ENCODE measurements at places on chromosomes 3 and 15.

- no peak for DNase-seq
These were observed 150.4 kb upstream of the BFSP2 start for GRCh38 chr3:133249490-133249889.

GRCh38 chr3:119357190-119357589 lies 63.0 kb downstream of the ARHGAP31 start:
- DNase-seq: peak; percentile 24

DNA sequence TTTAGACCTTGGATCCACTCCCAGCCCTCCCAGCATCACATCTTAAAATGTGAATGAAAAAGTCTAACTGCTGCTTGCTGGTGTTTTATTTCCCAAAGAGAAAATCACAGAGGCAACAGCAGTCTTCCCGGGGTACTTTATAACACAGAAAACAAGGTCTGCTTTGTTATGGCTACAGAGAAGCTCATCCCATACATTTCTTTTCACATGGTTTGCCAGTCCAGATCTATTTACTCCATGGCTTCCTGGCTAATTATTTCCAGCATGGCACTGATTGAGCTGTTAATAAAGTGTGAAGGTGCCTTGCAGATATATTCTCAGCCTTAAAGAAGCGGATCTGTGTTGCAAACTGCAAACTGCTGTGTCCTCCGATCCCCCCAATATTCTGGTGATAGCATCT lies 466.1 kb upstream of the CFAP20DC start:
- no peak for DNase-seq

DNA sequence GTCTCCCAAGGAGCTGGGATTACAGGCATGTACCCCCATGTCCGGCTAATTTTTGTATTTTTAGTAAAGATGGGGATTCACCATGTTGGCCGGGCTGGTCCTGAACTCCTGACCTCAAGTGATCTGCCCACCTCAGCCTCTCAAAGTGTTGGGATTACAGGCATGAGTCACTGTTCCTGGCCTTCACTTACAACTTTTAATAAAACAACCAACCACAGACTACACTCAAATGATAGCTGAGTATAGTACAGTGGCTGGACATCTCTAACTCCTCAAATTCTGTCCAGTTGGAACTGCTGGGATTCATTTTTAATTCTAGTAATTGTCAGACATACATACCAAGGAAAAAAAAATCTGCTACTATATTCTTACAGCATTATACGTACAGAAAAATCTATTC lies 71.0 kb downstream of the PBRM1 start:
- no peak for DNase-seq

DNA sequence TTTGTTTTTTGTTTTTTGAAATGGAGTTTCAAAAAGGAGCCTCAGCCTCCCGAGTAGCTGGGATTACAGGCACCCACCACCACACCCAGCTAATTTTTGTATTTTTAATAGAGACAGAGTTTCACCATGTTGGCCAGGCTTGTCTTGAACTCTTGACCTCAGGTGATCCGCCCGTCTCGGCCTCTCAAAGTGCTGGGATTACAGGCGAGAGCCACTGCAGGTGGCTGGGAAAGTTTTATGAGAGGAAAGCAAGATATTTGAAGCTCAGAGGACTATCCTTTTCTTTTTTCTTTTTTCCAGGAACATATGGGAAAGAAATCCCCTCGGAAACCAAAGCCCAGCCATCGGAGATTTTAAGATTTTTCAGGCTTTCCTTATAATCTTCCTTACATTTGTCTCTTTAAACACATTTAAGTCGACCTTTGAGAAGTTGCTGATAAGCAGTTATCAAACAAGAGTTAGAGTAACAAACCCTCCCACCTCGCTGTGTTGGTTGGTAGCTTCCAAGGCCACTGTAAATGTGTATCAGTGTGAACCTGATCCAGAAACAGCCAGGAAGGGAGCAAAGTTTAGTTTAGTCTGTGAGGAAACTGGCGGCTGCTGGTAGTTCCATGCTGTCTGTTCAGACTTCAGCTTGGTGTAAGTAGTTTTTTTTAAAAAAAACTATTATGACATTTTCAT lies 34.5 kb upstream of the MAP3K13 start:
- no peak for DNase-seq

- no peak for DNase-seq
These were observed 342.1 kb downstream of the OCA2 start for GRCh38 chr15:27757052-27757451.

DNA sequence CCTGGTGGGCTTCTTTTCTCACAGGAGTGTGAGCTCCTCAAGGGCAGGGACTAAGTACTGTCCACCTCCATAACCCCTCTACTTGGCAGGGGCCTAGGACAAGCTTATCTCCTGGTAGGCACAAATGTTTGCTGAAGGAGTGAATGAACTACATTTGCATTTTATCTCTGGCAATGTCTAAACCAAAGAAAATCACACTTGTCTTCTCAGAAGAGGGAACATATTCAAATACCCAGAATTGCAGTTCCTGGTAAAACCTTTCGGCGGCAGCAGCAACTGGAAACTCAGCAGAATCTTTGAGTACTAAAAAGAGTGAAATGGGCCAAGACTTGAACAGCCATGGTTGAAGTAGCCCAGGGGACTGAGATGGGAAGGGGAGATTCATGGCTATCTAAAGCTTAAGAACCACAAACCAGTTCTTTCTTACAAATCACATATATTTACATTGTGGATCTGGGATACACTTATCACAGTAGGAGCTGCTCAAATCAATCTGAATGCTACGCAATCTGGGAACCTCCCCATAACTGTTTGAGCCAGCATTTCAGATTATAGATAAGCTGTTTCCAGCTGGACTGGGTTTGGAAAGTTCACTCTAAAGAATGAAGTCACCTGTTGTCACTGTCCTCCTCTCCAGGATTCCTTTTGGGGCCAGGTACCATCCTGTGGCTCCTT lies 18.7 kb upstream of the PTPN9 start:
- peak; percentile 36 for DNase-seq

- DNase-seq: no peak
These were observed 156.7 kb downstream of the SUCLG2 start for GRCh38 chr3:67497746-67498145.

DNA sequence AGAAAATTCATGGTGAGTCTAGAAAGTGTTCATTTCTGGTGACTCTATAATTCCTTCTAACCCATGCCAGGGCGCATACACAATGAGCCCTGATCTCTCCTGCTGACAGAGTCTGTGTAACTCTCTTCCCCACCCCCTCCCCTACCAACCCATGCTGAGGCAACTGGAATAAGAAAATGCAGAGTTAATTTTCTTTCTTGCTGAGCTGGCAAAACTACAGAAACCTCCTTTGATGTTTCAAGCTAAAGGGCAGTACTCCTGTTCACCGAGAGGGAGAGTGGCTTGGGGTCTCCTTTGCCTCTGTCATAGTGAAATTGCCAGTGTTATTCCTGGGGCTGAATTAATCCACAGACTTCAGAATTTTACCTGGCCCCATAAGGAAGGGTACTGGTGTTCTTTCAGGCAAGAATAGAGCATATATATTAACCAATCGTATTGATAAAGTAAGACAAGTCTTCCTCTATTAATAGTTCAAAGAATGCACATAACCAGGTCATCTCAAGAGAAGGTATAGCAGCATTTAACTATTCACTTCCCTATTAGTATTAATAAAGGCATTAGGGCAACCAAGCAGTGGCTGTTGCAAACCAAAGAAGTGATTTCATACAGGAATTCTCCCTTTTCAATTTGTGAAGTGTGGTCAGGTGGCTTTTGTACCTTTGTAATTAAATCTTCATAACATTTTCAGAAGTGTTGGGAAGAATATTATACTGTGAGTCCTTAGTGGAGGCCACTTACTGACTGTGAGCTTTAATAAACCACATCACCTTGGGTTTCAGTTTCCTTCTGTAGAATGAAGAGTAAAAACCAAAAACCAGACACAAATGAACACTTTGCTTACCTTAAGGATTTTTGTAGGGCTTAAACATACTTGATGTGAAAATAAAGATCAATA lies 4.1 kb downstream of the GAP43 start:
- DNase-seq: no peak

DNA sequence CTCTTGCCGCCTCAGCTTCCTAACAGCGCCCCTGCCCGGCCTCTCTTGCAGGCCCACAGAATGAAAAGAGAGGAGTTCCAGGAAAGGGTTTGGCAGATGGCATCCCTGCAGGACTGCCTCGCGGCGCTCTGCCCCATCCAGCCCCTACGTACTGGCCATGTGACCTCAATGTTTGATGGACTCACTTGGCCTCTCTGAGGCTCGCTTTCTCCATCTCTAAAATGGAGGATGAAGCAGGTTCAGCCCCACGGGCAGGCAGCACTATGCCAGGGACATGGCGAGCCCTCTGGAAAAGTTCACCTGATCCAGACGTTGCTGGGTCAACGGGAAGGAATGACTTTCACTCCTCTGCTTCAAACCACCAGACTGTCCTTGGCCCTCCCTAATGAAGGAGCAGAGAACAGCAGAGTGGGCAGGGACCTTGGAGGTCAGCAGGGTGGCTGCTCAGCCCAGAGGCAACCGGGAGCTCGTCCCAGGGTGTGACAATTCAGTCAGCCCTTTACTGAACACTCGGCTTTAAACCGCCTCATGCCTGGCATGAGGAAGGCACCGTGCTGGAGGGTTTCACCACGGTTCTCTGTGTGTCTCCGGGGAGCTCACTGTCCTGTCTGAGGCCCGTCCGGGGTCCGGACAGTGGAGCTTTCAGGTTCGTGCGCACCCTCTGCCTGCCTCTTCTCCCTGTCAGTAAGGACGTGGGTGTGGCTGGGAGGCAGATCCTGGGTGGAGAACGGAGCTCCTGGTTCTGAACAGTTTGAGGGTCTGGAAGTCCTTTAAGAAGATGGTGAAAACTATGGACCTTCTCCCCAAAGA lies 101.3 kb downstream of the LINGO1 start:
- no peak for DNase-seq

- DNase-seq: peak; percentile 26
These were observed 19.0 kb upstream of the CCR2 start for GRCh38 chr3:46334741-46335478.

GRCh38 chr15:83112233-83112955 lies 4.9 kb downstream of the TM6SF1 start:
- peak; percentile 84 for DNase-seq

DNA sequence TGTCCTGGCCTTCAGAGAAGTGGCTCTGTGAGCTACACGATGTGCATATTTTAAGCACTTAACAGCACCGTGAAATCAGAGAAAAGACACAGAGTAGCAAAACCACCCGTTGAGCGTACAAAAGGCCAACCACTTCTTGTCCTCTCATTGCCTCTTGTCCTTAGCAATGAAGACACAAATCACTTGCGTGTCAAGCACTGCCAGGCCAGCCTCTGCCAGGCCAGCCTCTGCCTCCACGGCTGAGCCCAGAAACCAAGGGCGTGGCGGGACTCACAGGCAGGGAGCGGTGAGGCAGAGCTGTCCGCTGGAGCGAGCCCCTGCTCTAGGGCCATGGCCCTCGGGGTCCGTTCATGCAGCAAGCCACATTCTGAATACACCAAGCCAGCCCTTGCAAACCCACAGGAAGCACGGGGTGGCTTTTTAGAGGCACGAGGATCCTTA lies 4.0 kb downstream of the MUC4 start:
- no peak for DNase-seq

- DNase-seq: peak; percentile 73
These were observed 13.0 kb downstream of the ZBED2 start for GRCh38 chr3:111582120-111582474.

DNA sequence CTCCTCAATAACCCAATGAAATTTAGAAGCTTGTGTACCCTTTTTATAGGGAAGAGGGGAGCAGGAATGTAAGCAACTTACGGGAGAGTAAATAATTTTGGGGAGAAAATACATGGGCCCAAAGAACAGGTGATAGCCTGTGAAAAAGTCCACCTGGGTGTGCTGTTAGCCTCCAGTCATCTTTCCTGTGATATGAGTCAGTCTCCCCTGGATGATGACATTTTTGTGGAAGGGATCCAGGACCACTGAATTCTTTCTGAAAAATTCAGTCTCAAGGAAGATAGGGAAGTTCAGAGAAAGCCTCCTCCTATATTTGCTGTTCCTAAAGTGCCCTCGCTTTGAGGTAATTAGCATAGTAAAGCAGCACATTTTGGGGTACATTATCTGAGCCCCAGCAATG lies 149.8 kb downstream of the SQOR start:
- no peak for DNase-seq

DNA sequence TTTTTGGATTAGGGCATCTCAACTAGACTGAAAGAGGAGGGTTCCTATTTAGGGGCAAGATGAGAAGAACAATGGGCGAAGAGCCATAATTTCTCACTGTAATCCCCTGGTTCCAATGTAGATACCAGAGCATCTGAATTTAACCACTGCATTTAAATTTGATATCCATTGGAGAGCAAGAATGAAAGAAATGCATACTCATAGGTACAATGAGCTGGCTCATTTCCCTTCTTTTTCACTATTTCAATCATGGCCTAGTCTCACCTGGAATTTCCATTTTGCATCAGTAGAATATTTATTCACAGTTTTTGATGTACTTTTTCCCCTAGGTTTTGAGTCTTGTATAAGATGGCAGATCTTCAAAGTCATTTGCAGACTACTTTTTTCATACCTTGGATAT lies 13.8 kb downstream of the EPHB1 start:
- DNase-seq: no peak

DNA sequence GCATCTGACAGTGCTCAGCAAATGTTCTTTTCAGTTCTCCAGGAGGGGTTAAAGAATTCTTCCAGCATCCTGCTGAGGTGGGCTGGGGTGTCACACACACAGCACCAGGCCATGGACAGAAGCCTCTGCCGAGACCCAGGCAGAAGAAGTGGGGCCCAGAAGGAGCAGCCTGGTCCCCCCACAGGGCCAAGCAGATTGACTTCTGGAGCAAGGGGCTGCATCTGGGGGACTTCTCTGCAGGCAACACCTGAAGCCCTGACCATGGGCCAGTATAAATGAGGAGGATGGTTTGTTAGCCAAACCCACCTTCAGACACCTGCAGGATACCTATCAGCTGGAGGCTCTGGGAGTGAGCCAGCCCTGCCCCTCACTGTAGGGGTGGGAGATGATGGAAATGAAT lies 16.2 kb upstream of the TMEM40 start:
- DNase-seq: no peak

DNA sequence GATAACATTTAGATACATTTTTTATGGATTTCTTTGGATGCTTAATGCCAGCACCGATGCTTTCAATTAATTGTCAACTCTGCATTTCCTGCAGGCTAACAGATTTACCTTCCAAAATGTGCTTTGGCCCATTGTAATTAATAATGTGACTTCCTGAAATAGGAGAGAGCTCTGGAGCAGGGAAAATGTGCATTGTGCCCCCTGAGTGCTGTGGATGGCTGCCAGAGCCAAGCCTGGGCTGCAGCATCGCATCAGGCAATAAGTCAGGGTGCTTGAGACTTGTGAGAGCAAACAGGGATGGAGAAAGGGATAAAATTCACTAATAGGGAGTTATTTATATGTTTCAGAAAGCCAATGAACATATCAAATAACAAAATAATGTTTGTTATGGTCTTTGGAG lies 133.8 kb downstream of the MOBP start:
- DNase-seq: no peak

DNA sequence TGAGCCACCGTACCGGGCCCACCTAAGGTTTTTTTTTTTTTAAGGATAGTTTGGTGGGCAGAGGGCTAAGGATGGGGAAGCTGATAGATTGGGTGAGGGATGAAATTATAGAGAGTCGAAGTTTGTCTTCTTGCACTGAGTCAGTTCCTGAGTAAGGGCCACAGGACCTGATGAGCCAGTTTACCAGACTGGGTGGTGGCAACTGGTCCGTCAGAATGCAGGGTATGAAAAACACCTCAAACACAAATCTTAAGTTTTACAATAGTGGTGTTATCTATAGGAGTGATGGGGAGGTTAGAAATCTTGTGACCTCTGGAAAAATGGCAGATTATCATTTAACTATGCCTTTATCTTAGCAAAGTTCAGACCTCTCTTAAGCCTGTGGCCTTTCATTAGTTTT lies 2.8 kb downstream of the ZNF860 start:
- no peak for DNase-seq

- DNase-seq: peak; percentile 65
These were observed 5.1 kb downstream of the MAGEL2 start for GRCh38 chr15:23642413-23643044.

GRCh38 chr3:177055605-177056571 lies 141.4 kb downstream of the TBL1XR1 start:
- no peak for DNase-seq
